Activated gamma-delta T cell (primary cell): ENCODE measurements at places on chromosomes 7 and 10.

GRCh38 chr10:78729800-78730199 is 339.0 kb upstream of the ZMIZ1 start:
- no peak for DNase-seq

DNA sequence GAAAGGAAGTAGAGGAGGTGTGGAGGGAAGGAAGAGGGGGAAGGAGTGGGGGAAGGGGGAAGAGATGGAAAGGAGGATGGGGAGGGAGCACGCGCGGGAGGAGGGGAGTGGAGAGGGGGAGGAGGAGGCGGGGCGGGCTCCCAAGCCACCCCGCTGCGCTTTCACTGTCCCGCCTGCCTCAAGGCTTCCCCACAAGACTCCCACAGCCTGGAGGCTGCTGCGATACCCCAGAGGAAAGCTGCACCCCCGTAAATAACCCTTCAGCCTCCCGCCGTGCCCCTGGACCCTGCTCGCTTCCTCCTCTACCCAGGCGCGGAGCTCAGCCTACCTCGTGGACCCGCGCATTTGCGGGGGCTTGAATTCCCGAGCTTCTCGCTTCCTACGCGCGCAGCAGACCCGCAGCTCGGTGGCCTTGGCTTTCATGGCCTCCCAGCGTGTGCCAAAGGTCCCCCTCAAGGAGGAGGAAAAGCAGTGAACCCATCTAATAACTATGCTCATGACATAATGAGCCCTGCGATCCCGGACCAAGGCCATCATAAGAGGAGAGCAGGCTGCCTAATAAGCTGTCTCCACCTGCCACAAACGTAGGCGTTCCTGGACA is at the start of gene C10orf67:
Gene C10orf67, minus strand, starts transcription at position 557 of the 601 bp plus-strand sequence. Its CDS starts 23 bp downstream, at position 534.
- no peak for DNase-seq

- no peak for DNase-seq
These were observed 94.0 kb upstream of the LANCL2 start for GRCh38 chr7:55271069-55271626.

GRCh38 chr7:45122975-45123860 is 11.7 kb upstream of the TBRG4 start:
- no peak for DNase-seq

- DNase-seq: no peak
These were observed 339.9 kb downstream of the DNAJB6 start for GRCh38 chr7:157676456-157677255.

GRCh38 chr7:36303202-36304098 is 86.2 kb upstream of the ANLN start:
- no peak for DNase-seq

GRCh38 chr7:44985900-44986217 is 7.0 kb upstream of the MYO1G start:
- DNase-seq: no peak

- no peak for DNase-seq
These were observed 85.9 kb downstream of the CDK6 start for GRCh38 chr7:92750447-92750839.

DNA sequence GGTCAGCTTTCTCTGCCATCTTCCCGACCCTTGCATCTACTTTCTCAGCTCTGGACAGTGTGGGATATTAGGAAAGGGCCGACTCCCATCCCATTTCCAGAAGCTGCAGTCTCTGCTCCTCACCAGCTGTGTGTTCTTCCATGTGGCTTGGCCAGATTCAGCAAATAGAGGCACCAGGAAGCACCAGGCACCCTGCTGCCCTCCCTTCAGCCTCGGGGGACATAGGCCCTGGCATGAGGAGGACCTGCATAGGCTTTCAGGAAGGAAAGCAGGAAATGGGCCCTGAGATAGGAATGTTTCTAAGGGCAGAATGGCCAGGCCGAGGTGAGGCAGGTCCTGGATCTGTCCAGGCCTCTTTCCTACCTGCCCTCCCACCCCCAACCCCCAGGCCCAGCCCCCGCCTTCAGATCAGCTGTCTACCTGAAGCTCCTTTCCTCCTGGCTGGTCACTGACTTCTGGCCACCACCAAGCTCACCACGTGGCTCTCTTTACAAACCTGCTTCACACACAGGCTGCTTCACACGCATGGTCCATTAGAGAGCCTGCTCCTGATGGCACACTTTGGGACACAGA is 27.5 kb upstream of the PURB start:
- no peak for DNase-seq

- no peak for DNase-seq
These were observed 184.4 kb downstream of the PTPRN2 start for GRCh38 chr7:158403013-158403821.

DNA sequence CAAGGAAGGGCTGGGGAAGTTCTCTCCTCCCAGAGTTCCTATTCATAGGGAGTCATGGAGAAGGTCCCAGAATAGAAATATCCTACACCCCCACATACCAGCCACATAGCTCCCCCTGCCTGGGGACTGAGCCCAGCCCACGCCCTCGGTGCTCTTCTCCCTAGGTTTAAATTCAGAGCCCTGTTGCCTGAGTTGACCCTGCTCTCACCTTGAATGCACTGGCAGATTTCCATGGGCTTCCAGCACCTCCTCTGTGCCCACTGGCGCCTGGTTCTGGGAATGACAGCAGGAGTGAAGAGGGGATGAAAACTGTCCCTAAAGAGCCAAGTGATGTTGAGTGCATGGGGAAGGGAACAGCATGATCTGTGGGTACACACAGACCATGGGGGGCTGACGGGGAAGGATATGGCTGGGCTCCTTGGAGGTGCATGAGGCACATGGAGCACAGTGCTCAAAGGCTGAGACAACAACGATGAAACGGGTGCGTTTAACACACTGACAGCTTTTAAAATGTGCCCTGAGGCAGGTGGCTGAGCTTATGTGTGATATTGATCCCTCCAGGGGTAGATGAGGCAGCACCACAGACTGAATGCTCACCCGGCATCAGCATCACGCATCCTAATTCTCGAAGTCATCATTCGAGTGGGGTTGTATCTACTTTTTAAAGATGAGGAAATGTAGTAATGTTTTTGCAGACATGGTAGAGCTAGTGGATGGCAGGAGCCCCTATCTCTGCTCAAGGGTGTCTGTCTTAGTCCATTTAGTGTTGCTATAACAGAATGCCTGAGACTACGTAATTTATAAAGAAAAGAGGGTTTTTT is 53.7 kb upstream of the IGFBP3 start:
- no peak for DNase-seq

DNA sequence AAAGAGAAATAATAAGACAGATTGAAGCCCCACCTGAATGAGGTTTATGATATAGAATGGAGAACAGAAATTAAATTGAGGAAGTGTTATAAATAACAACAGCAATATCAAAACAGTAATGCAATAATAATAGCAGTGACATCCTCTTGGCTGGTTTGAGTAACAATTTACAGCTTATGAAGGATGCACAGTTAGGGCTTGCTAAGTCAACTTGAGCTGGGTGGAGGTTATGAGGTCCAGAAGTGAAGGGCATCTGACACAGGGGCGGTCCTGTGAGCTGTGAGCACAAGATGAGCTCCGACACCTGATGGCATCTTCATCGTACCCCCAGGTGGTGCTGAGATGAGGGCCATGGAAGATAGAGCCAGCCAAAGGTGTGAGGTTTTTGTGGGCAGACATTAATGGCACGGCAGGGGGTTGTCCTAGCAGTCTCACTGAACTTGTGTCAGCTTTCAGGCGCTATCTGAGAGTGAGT is 30.5 kb downstream of the ARHGAP22 start:
- DNase-seq: no peak

- no peak for DNase-seq
These were observed 26.6 kb downstream of the PHTF2 start for GRCh38 chr7:77825131-77825530.

- DNase-seq: no peak
These were observed 25.9 kb downstream of the LAMB1 start for GRCh38 chr7:107977048-107977447.

GRCh38 chr7:87574630-87575029 is 26.1 kb downstream of the ABCB1 start:
- DNase-seq: no peak

DNA sequence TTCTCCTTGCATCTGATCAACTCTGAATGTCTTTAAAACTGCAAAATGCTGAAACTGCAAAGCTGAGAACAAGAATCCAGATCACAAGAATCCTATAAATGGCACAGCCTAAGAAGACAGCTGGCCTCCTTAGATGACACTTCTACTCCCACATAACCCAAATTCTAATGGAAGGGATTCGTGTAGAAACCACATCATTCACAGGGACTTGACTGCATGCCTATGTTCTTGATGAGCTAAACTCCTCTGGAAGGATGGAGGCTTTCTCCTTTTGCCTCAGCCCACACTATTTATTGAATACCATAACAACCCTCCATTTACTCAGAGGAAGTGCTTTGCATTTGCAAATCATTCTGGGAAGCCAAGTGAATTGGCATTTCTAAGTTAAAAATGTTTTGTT is 252.5 kb upstream of the VWC2 start:
- no peak for DNase-seq

- no peak for DNase-seq
These were observed 5.1 kb upstream of the CYP2C18 start for GRCh38 chr10:94678475-94678874.

GRCh38 chr10:119653209-119653608 is 2.0 kb downstream of the BAG3 start:
- DNase-seq: no peak

DNA sequence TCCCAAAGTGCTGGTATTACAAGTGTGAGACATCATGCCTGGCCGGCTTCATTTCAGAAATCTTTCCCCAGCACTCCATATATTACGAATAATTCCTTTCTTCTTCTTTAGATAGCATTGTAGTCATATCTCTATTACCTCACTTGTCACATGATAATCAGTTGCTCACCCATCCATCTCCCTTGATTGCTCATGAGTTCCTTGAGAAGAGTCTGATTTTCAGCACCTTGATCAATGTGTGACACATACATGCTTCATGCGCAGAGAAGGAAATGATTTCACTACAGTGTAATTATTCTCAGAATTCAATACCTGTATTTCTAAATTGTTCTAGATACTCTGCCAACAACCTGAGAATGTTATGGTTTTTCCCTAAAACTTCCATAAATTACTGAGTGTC is 26.7 kb upstream of the GGCT start:
- no peak for DNase-seq

- DNase-seq: no peak
These were observed 73.6 kb downstream of the ABCA13 start for GRCh38 chr7:48244864-48245271.

DNA sequence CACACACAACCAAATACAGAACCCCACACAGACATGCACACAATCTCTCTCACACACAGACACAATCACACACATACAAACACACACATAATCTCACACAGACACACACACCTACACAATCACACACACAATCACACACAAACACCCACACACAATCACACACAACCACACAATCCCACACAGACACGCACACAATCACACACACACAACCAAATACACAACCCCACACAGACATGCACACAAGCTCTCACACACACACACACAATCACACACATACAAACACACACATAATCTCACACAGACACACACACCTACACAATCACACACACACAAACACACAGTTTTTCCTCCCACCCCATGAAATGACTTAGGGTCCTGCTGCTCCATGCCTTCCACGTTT is 160.4 kb upstream of the PFKP start:
- no peak for DNase-seq

DNA sequence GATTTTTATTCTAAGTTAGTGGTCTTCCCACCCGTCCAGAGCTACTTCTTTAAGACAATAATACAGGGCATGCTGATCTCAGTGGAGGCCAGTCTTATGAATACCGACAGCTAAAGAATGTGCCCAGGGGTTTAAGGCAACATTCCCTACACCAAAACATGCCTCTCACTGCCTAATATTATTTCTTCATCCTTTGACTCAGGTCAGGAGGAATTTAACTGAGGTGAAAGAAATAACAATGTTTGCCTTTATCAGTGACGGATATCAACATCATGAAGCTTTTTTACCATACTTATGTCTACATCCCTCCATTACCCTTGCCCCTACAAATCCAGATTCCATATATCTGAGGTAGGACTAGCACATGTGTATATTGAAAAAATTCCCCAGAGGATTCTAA is 33.3 kb upstream of the TES start:
- no peak for DNase-seq

DNA sequence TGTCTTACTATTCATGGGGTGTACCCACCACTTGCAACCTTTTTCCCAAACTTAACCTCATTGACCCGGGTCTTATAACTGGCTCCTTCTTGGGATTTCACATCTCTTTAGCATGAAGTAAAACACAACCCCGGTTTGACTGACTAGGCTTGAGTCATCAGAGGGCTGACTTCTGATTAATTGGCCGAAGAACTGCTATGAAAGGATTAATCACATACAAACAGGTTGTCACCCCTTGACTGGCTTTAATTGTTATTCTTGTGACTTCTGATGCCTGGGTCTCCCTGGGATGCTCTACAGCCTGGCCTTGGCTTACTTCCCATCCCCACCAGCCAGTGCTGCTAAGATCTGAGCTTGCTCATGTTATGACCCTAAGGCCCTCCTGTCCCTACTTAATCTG is 8.8 kb upstream of the CRPPA start:
- DNase-seq: no peak

- DNase-seq: no peak
These were observed 140.5 kb downstream of the PTPRN2 start for GRCh38 chr7:158447151-158447505.
